ENCODE measurements at places on chromosomes 11 and 22. TPM values are rescaled to one million over a fixed set of nuclear protein-coding genes. Genes with fewer than 3 reads are reported as not detected.
A peak's percentile ranks its signal among the peaks of the same experiment; 100 is the strongest.

- no peaks in the 10 kb centered on the region for H3K4me1 ChIP-seq
- H3K4me3 ChIP-seq, result no peak overlapping the region
- no peaks in the 10 kb centered on the region for H3K36me3 ChIP-seq
- H3K27me3 ChIP-seq, result no peaks in the 10 kb centered on the region
- DNase-seq, result peak; percentile 49
These were observed 19.9 kb downstream of the EMID1 start for GRCh38 chr22:29225422-29226090.

DNA sequence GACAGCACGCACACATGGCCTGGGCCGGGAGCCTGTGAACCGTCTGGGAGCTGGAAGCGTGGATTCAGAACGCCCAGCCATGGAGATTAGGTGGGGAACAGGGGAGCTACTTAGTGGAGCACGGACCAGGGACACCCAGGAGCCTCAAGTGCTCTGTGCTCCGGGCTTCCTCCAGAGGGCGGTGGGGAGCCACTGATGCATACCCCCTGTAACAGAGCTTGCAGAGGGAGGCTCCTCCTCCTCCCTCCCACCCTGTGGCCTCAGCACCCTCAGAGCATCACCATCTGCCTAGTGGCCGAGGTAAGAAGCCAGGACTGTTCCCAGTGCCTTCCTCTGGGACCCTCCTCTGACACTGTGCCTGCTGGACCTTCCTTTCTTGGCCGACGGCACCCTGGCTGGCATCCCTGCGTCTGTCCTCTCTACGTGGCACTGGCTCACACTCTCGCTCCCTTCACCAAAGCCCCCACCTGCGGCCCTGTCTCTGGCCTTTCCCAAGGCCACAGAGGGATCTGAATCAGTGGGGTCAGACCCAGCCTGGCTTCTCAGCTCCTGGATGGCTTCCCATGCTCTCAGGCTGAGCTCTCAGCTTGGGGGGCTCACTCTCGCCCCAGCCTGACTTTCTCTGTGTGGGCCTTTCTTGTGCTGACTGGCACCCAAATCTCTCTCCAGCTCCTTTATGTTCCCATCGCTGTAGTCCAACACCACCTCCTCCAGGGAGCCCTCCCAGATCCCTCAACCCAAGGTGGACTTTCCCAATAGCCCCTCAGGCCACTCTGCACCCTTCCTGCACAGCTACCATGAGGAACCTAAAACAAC lies 780.9 kb downstream of the BRD1 start:
- no peaks in the 10 kb centered on the region for H3K36me3 ChIP-seq
- no peak overlapping the region for H3K4me3 ChIP-seq
- no peaks in the 10 kb centered on the region for H3K27me3 ChIP-seq
- DNase-seq, result peak; percentile 30
- H3K4me1 ChIP-seq, result no peaks in the 10 kb centered on the region

- no peaks in the 10 kb centered on the region for H3K4me1 ChIP-seq
- H3K27me3 ChIP-seq, result no peaks in the 10 kb centered on the region
- H3K36me3 ChIP-seq, result no peaks in the 10 kb centered on the region
- H3K27ac ChIP-seq, result no peak overlapping the region
- H3K4me3 ChIP-seq, result no peak overlapping the region
- no peak for DNase-seq
These were observed 52.4 kb downstream of the AHNAK start for GRCh38 chr11:62494246-62494645.

DNA sequence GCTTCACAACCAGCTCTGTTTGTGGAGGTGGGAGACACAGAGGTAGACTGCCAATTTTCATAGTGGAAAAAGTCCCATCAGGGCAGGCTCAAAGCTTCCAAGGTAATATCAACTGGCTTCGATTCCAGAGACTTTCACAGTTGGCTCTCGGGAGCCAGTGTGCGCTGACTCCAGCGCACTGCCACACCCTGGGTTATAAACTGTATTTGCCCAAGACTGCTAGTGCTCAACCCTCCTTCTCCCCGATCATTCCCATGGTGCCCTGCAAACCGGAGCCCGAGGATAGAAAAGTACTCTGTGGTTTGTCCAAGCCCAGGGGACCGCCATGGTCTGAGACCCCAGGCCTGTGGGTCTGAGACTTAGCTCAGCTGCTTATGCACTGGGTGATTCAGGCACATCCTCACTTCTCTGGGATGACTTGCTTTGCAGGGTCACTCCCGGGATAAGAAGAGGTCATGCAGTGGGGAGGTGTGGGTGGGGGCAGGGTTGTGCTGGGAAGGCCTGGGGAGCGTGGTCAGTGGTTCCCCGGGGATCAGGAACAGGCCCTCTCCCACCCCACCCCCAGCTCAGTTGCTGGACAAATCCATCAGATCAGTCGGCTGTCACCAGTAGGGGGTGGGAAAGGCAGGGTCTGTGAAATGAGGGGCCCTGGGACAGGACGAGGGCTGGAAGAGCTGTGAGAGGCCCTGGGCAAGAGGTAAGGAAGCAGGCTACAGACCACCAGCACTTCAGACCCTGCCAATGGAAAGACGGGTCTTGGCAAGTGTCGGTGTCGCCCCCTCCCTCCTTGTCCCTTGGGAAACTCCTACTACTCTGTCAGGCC lies 26.7 kb upstream of the PICK1 start:
- no peak overlapping the region for H3K27ac ChIP-seq
- no peak overlapping the region for H3K4me3 ChIP-seq
- no peaks in the 10 kb centered on the region for H3K36me3 ChIP-seq
- peak; percentile 80 for DNase-seq
- peaks cover 4% of the 10 kb centered on the region for H3K4me1 ChIP-seq
- no peaks in the 10 kb centered on the region for H3K27me3 ChIP-seq

GRCh38 chr11:44368886-44369285 lies 58.9 kb upstream of the ALX4 start:
- no peak for DNase-seq
- no peak overlapping the region for H3K27ac ChIP-seq
- H3K36me3 ChIP-seq, result no peaks in the 10 kb centered on the region
- H3K4me3 ChIP-seq, result no peak overlapping the region
- H3K4me1 ChIP-seq, result no peaks in the 10 kb centered on the region

ANO3 gene
- 0.12 TPM for total RNA-seq

DNA sequence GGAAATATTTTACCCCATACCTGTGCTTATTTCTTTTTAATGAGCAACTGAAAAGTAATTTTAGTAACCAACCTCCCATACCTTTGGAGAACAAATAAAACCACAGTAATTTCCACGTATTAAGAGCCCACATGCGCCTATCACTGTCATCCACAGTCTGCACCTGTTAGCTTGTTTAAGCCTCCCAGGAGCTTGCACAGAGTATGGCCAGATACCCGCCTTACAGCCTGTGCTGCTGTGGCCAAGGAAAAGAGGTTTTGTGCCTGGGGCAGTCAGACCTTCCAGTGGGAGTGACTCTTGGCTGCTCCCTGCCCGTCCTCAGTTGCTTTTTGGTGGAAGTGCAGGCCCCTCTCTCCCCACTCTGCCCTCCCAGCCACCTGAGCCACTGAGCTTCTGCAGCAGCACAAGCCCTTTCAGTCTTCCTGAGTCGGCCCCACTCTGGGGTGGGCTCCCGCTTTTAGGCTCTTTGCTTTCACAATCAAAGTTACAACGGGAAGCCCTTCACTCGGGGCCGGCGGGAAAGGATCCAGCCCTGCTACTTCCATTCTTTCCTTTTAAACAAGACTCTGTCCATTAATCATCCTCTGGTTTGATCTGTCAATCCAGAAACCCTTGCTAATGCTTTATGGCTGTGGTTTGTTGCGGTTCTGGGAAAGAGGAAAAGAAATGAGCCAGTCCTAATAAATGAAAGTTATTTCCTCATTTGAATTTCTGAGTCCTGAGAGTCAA lies 308.8 kb downstream of the TBC1D22A start:
- DNase-seq, result no peak
- no peak overlapping the region for H3K27ac ChIP-seq
- no peaks in the 10 kb centered on the region for H3K27me3 ChIP-seq
- no peaks in the 10 kb centered on the region for H3K36me3 ChIP-seq
- no peaks in the 10 kb centered on the region for H3K4me1 ChIP-seq

GRCh38 chr11:68214173-68215086 lies 1.3 kb upstream of the KMT5B start:
- no peaks in the 10 kb centered on the region for H3K36me3 ChIP-seq
- no peaks in the 10 kb centered on the region for H3K27me3 ChIP-seq
- H3K4me3 ChIP-seq, result peak overlapping the region; percentile 78
- H3K4me1 ChIP-seq, result peaks cover 16% of the 10 kb centered on the region

YAP1 gene
- 71.7 TPM for total RNA-seq

GRCh38 chr22:43841742-43842141 lies 20.6 kb downstream of the SULT4A1 start:
- no peak overlapping the region for H3K4me3 ChIP-seq
- no peak overlapping the region for H3K27ac ChIP-seq
- H3K4me1 ChIP-seq, result no peaks in the 10 kb centered on the region
- H3K36me3 ChIP-seq, result no peaks in the 10 kb centered on the region
- no peaks in the 10 kb centered on the region for H3K27me3 ChIP-seq
- DNase-seq, result no peak

DNA sequence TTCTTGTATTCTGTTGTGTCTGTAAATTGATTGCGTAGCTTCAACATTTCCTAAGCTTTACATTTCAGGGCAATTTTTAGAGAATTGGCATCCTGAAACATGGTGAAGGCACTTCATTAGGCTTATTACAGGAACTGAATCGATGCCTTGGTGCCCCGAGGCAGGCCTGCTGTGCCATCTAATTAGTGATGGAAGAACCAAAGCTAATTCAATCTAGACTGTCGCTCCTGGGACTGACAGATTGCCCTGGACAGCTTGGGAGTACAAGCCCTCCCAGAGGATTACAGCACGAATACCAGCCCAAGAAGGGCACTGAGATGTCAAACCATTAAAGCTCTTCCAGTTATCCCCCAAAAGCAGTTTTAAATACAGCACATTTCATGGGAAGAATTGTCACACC lies 243.2 kb upstream of the ZC3H12C start:
- no peak overlapping the region for H3K27ac ChIP-seq
- no peak overlapping the region for H3K4me3 ChIP-seq
- no peaks in the 10 kb centered on the region for H3K4me1 ChIP-seq

GRCh38 chr11:35318977-35319925 lies 100.1 kb downstream of the SLC1A2 start:
- no peak overlapping the region for H3K27ac ChIP-seq
- H3K4me3 ChIP-seq, result no peak overlapping the region
- H3K36me3 ChIP-seq, result no peaks in the 10 kb centered on the region
- no peak for DNase-seq
- no peaks in the 10 kb centered on the region for H3K27me3 ChIP-seq
- H3K4me1 ChIP-seq, result no peaks in the 10 kb centered on the region

GRCh38 chr22:31221084-31221483 lies 9.0 kb downstream of the LIMK2 start:
- H3K27me3 ChIP-seq, result no peaks in the 10 kb centered on the region
- H3K27ac ChIP-seq, result peak overlapping the region; percentile 82
- peaks cover 25% of the 10 kb centered on the region for H3K4me1 ChIP-seq
- H3K36me3 ChIP-seq, result no peaks in the 10 kb centered on the region
- no peak overlapping the region for H3K4me3 ChIP-seq

IL10RA gene
- total RNA-seq, result 4.4 TPM

SCGB1C1 gene
- not detected for total RNA-seq

OR10A6 gene
- not detected for total RNA-seq

SPON1 gene
- total RNA-seq, result 93.9 TPM

GRCh38 chr11:76699451-76700091 lies 29.0 kb upstream of the LRRC32 start:
- H3K27ac ChIP-seq, result no peak overlapping the region
- DNase-seq, result no peak
- no peaks in the 10 kb centered on the region for H3K27me3 ChIP-seq
- no peaks in the 10 kb centered on the region for H3K36me3 ChIP-seq

DNA sequence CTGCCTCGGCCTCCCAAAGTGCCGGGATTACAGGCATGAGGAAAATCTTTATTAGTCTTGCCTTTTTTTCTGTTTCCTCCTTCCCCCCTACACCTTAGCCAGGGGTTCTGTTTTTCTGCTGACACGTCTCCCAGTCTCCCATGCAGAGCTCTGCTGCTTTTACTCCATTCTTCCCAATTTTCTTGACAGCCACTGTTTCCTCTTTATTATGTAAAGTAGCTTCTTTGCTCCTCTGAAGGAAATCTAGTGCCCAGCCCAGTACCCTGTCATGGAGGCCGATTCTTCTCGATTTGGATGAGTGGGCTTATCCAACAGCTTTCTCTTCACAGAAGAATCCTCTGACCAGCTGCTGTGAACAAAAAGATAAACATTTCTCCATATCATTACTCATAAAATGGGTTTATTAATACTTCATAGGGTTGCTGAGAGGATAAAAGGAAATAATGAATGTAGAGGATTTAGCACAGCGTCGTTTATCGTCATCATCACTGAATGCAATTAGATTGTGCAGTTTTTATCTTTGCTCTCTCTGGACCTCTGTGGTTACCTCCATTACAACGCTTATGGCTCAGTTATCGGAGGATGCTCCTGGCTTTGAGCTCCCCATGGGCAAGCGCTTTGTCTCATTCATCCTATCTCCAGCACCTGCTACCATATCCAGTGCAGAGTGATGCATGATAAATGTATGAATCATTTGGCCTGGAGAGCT lies 375.6 kb upstream of the C11orf87 start:
- DNase-seq, result no peak
- no peaks in the 10 kb centered on the region for H3K27me3 ChIP-seq
- no peaks in the 10 kb centered on the region for H3K4me1 ChIP-seq
- no peak overlapping the region for H3K27ac ChIP-seq
- H3K36me3 ChIP-seq, result no peaks in the 10 kb centered on the region
- H3K4me3 ChIP-seq, result no peak overlapping the region

DNA sequence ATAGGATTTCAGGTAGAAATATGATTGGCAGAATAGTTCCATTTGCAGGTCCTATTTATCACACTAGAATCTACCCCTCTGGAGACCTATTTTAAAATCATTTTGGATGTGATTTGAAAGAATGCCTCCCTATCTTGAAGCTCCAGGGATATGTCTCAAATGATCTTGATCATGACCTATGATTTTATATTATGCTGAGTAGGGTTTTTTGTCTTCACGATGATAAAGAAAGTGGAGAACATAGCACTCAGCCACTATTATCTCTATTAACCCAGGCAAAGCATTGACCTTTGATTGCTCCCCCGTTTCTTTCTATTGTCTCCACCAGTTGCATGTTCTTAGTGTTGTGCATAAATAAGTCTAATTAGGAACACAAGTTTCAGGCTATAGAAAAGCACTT lies 307.9 kb downstream of the BLID start:
- no peaks in the 10 kb centered on the region for H3K36me3 ChIP-seq
- H3K4me3 ChIP-seq, result no peak overlapping the region
- no peaks in the 10 kb centered on the region for H3K4me1 ChIP-seq
- no peaks in the 10 kb centered on the region for H3K27me3 ChIP-seq

DNA sequence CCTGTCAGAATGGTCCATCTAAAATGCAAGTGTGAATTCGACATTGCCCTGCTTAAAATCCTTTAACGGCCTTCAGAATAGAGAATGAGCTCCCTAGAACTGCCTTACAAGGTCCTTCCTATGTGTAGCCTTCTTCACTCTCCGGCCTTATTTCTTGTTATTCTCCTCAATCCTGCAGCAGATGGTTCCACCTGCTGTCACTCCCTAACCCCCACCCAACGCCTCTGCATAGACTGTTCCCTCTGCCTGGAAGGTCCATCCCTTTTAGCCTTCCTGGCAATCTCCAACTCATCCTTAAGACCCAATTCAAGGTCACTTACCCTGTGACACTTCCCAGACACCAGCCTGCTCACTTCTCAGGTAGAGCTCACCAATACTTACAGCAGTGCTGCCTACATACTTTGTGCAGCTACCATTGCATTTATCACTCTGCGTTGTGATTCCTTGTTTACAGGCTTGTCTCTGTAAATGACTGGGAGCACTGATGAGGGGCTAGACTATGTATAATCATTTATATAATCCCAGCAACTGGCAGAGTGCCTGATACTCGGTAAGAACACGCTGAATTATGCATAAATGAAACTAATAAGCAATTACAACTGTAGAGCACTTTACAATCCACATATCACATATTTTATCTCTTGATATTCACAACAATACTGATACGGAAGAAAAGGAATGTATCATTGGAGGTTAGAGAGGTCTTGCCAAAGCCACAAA lies 58.9 kb downstream of the CLPB start:
- no peaks in the 10 kb centered on the region for H3K4me1 ChIP-seq
- DNase-seq, result no peak
- no peaks in the 10 kb centered on the region for H3K36me3 ChIP-seq
- H3K4me3 ChIP-seq, result no peak overlapping the region
- H3K27ac ChIP-seq, result no peak overlapping the region

NAALADL1 gene
- total RNA-seq, result 10.5 TPM

Data from colonic mucosa (tissue), 4 donors.